ENCODE measurements at places on chromosomes 2 and 18. TPM values are rescaled to one million over a fixed set of nuclear protein-coding genes. Genes with fewer than 3 reads are reported as not detected.

The DPP4 gene
- 157 TPM for polyA plus RNA-seq

The UPP2 gene
- 5.8 TPM for polyA plus RNA-seq

The ANKRD29 gene
- 0.95 TPM for polyA plus RNA-seq

The ADGRF3 gene
- 3.0 TPM for polyA plus RNA-seq

DNA sequence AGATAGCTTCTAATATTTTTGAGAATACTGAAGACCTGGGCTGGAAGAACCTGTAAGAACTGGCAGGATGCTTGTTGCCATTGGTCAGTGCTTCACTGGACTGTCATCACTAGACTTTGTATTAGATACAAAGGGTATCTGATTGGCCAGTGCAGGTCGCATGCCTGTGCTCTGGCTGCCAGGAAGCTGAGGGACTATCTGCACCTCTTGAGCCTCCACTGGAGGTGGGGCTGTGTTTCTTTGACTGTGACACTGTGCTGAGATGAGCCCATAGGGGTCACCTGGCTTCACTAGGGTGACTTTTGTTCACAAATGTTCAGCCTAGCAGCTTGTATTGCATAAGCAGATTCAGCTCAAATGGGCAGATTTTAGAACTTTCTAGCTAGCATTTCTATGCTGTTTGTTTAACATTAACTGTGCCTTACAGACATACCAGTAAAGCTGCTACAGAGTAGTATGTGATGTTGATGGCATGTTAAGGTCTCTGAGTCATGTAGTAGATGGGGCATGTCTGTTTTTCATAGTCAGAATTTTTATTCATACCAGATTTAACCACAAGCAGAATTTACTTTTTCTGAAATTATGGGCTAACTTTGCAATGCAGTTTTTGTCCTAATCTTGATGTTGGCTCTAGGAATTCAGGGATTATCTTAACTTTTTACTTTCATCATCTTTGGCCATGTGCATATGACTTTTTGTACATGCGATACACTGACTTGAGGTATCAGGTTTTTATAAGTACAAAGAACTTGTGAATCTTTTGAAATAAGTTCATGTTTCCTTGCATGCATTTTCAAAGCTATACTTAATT lies 56.1 kb downstream of the RHBDD1 start:
- DNase-seq: no peak

DNA sequence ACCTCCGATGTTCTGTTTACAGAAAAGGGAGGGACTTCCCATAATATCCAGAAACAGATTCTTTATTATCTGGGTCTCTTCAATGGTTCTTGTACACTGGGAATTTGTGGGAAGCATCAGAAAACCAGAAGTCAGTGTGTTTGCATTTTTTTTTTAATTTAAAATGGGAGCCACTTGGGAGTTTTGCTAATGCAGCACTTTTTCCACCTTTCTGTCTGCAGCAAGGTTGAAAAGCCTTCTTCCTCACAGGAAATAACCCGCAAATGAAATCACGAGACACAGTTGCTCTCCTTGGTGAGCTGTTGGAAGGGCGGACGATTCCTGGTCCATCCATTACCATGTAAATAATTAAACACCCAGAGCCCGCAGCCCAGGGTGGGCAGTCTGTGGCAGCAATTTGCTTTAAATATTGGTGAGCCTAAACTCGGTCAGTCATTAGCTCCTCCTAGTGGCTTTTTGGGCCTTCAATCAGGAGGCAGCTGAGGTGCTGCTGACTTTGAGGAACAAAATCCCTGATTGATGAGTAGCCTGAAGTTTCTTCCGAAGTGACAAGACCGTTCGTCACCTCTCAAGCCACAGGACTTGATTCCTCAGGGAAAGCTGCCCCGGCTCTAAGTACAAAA lies 471.5 kb downstream of the EPHA4 start:
- no peak for DNase-seq

GRCh38 chr2:24993406-24994145 lies 21.8 kb upstream of the DNAJC27 start:
- no peak for DNase-seq

DNA sequence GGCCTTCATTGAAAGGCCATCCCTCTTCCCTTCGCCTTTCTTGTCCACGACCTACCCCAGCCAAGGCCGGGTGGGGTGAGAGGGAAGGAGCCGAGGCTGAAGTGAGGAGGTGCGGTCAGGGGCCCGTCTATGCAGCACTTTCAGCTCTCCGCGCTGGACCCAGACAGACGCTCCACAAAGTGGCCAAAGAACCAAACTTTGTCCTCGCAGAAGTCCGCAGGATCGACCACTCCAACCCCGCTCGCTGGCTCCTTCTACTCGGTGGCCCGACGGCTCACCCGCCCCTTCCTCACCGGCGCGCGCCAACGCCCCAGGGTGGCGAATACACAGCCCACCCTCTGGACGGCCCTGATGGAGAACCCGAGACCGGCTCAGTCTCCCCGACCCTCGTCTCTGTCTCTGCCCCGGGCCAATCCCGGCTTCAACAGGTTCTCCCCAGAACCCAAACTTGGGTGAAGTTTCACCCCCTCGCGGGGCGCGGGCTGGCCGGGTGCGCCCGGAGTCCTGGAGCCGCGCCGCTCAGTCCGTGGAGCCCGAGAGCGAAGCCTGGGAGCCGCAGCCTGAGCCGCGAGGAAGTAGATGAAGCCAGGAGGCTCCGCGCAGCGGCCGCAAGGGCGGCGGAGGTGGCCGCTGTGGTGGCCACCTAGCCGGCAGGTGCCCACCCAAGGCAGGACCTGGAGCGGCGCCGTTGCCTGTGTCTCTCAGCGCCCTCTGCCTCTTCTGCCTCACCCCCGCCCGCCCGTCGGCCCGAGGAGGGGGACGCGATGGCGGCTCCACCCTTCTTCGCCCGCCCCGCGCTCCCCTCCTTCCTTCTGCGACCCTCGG lies 26.7 kb upstream of the ALPP start:
- no peak for DNase-seq

GRCh38 chr2:122486086-122486485 lies 730.6 kb downstream of the TSN start:
- no peak for DNase-seq

GRCh38 chr2:34107811-34108210 lies 508.7 kb upstream of the FAM98A start:
- no peak for DNase-seq

DNA sequence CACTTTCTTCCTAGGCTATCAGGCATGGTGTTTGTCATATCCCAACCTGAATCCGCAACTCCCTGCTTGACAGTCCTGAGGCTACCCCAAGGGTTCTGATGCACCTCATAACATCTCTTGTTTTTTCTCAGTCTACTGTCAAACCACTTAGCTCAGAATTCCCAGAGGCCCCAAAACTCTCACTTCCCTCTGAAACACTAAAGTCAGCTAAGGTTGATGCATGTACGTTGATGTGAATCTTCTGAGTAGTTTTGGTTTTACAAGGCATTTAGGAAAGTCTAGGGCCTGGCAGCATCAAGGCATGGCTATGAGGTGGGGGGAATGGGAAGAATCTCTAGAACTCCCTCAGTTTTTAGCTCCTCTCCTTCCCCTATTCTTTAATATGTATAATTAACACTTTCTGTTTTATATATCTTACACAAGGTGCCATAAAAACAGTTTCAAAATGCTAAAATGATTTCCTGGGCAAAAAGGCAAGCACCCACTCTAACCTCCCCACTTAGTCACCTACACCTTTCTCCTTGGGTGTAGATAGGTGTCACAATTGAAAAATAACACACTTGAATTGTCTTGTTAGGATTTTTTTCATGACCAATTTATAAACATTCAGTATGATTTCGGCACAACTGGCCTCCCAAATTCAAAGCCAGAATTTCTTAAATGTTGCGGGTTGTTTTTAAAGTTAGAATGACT lies 71.4 kb upstream of the TANK start:
- DNase-seq: no peak

GRCh38 chr18:49855711-49856415 lies 42.5 kb upstream of the ACAA2 start:
- no peak for DNase-seq

DNA sequence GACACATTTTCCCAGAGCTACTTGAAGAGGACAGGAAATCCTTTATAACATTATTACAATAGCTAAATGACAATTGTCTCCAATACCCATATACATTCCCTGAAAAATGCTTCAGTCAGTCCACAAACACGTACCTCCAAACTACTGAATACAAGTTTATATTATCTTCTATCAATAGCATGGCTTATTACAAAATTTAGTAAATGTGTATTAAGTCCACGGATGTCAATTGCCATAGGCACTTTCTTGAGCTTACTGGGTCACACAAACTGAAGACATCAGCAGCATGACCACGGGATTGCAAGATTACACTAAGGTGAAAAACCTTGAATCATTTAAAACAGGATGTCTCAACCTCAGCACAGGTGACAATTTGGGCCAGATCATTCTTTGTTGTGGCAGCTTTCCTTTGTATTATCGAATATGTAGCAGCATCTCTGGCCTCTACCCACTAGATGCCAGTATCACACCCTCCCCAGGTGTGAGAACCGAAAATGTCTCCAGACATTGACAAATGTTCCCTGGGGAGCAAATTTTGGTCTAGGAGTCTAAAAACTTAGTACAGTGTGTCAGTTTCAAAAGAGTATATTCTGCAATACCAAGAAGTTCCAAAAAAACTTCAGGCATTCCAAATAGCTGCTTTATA lies 1.4 kb downstream of the MBD2 start:
- DNase-seq: no peak

GRCh38 chr2:181394741-181395437 lies 62.3 kb upstream of the ITGA4 start:
- DNase-seq: no peak

- no peak for DNase-seq
Measured at GRCh38 chr2:11357428-11357972, 13.1 kb upstream of the ROCK2 start.

DNA sequence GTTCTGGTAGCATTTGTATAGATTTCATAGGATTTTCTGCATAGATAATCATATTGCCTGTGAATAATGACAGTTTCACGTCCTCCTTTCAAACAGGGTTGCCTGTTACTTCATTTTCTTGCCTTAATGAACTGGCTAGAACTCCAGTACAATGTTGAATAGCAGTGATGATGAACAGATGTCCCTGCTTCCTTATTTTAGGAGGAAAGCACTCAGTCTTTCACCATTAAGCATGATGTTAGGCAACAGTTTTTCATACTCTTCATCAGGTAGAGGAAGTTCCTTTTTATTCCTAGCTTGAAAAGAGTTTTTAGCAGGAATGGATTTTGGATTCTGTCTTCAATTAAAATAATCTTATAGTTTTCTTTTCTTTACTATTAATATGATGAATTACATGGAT lies 39.7 kb downstream of the C2orf76 start:
- DNase-seq: no peak

DNA sequence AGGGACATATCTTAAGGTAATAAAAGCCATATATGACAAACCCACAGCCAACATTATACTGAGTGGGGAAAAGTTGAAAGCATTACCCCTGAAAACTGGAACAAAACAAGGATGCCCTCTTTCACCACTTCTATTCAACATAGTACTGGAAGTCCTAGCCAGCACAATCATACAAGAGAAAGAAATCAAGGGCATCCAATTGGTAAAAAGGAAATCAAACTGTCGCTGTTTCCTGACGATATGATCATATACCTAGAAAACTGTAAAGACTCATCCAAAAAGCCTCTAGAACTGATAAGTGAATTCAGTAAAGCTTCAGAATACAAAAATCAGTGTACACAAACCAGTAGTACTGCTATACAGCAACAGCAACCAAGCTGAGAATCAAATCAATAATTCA lies 53.8 kb upstream of the PSME4 start:
- no peak for DNase-seq

- DNase-seq: no peak
Measured at GRCh38 chr2:64793701-64794100, 140.0 kb upstream of the SERTAD2 start.

- no peak for DNase-seq
Measured at GRCh38 chr2:239431536-239431935, 30.7 kb upstream of the HDAC4 start.

DNA sequence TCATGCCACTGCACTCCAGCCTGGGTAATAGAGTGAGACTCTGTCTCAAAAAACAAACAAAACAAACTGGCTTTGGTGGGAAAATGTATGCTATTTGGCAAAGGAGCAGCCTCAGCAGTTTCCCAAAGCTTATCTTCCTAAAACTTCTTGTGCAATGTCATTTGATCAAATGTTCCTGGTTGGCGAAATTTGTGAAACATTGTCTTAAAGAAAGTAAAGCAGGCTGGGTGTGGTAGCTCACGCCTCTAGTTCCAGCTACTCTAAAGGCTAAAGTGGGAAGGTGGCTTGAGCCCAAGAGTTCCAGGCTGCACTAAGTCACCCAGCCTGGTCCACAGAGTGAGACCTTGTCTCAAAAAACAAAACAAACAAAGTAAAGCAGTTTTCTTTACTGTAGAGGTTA lies 17.3 kb upstream of the TAF4B start:
- no peak for DNase-seq

Measured in renal cortex interstitium (tissue), 15 donors.